ENCODE measurements at places on chromosomes 13 and 19.

GRCh38 chr13:19959141-19959830 lies 759 bp downstream of the ZMYM2 start:
- DNase-seq, result peak; percentile 71

DNA sequence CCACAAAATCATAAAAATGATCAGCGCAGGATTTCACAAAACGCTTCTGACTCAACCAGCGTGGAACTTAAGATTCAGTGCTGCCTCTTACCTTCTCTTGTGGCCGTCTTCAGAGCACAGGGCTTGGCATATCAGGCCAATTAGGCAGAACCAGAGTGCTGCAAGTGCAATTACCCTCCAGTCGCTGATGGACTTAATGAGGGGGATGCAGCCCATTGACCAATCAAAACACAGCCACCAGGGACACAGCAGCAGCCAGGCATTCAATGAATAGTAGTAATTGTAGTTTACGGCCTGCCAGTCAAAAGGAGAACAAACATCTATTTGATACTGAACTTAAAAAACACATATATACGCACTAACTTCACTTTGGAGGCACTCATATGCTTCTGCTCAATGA lies 38.2 kb downstream of the TMTC4 start:
- DNase-seq, result no peak

DNA sequence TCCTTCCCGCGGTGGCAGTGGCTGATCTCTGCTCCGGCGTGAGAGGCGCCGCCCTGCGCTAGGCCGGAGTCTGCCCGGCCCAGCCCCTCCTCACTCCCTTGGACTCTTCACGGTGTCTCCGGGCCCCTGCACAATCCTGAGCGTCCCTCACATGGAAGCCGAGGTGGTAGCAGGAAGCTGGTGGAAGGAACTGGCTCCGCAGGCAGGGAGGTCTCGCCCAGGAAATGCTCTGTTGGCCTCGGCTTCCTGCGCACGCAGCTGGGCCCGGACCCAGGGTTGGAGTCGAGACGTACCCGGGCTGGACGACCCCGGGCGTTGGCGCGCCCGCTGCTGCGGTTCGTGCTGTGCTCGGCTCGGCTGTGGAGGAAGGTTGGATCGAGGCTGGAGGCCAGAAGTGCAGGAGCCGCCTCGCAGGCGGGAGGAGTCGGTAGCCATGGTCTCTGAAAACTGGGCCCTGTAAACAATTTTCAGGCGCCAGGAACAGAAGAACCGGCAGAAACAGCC lies 46.3 kb downstream of the ZNF724 start:
- DNase-seq, result no peak

GRCh38 chr13:24340608-24340955 lies 31.2 kb downstream of the C1QTNF9 start:
- DNase-seq, result no peak

GRCh38 chr13:113464476-113464875 lies 11.2 kb upstream of the ADPRHL1 start:
- DNase-seq, result no peak

DNA sequence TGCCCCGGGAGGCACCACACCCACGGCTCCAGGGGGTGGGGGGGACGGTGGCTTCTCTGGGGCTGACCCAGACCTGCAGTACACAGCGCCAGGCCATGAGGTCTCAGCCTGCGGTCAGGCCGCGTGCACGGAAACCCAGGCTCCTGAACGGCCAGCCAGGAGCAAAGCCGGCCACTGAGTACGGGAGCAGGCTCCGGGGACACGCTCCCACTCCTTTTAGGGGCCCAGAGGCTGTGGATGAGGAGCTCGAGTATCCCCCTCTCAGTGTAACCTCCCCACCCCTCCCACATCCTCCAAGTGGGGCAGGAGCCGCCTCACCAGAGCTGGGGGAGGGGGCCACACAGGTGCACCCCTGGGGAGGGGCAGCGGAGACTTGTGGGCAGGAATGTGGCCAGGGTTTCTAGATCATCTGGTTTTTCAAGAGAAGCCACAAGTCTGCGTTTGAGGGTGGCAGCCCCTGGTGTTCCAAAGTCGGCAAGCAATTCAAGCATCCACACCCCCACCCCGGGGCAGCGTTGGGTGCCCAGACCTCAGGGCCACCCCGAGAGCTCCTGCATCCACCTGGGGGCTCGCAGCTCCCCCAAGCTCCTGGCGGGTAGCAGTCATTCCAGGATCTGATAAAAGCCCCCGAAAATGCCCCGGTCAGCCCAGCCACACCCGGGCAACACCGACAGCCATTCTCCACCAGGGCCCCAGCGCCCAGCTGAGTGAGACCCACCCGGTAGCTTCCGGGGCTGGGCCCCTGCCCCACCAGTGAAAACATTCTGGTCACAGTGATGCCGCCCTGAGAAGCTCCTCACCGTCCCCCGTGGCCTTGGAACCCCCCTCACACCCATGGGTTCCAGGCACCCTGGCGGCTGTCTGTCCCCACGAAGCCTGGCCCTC lies 6.1 kb downstream of the SBNO2 start:
- no peak for DNase-seq

GRCh38 chr13:45339867-45340266 lies 1.1 kb downstream of the TPT1 start:
- no peak for DNase-seq

DNA sequence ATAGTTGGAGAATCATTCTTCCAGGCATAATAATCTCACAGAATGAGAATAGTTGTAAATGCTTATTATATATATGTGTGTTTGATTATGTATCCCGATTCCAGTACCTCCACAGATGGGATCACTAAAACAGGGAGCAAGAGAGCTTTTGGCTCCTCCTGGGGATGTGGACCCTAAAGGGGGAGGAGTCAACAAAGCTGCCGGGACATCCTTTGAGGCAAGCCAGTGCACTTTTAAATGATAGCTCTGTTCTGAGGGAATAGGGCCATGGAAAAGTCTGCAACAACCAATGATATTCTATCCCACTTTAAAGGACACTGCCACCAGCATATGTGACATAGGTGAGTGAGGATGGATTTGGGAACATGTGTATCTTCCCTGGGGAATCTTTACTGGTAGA lies 40.8 kb downstream of the SLITRK5 start:
- no peak for DNase-seq

- DNase-seq, result no peak
Observed at GRCh38 chr13:112348642-112349345, 27.4 kb upstream of the SPACA7 start.

DNA sequence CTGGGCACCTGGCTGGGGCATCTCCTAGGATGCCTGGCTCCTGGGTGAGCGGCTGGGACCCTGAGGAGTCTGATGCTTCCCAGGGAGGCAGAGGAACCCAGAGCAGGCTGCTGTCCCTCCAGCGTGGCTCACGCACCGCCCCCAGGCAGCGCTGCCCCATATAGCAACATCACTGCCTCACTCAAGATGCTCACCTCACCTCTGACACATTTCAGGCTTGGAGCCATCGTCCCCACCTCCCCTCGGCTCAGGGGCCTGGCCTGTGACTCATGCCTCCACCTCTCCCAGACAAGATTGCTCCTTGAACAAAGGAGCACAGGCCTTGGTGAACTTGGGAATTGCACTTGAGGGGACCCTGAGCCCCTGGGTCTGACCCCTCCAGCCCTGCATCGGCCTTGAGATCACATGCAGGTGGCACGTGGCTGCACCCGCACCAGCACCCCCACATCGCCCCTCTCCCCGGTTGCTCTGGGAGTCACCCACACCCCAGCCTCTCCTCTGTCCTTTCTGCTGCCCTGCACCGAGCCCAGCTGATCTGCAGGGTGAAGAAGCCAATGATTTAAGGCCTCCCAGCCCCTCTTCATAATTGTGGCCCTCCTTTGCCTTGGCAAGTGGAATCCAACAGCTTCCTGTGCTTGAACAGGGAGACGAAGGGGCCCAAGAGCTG lies 11.2 kb downstream of the CEBPA start:
- no peak for DNase-seq

DNA sequence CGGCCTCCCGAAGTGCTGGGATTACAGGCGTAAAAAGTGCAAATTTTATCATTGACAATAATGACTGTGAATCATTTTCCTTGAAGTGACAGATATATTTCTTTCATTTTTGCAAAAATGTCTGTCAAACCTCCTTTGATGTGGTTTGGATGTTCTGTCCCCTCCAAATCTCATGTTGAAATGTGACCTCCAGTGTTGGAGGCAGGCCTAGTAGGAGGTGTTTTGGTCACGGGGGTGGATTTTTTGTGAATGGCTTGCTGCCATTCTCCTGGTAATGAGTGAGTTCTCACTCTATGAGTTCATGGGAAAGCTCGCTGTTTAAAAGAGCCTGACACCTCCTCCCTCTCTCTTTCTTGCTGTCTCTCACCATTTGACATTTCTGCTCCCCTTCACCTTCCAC lies 5.5 kb upstream of the SLC1A6 start:
- no peak for DNase-seq

DNA sequence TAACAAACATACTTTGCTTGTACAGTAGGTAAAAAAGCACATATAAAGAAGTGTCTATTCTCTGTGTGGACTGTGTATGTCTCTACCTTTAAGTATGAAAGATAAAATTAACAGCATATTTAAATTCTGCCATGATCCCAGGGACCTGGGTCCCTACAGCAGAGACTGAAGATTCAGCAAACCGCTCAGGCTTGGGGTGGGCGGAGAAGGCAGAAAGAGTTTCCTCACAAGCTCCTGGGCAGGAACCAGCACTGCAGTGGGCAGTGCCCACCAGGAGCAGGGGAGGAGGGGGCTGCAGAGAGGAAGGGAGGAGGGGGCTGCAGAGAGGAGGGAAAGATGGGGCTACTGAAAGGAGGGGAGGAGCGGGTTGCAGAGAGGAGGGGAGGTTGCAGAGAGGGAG lies 44.6 kb upstream of the GRTP1 start:
- DNase-seq, result no peak

GRCh38 chr19:38650911-38651584 lies 3.6 kb downstream of the ACTN4 start:
- peak; percentile 64 for DNase-seq

DNA sequence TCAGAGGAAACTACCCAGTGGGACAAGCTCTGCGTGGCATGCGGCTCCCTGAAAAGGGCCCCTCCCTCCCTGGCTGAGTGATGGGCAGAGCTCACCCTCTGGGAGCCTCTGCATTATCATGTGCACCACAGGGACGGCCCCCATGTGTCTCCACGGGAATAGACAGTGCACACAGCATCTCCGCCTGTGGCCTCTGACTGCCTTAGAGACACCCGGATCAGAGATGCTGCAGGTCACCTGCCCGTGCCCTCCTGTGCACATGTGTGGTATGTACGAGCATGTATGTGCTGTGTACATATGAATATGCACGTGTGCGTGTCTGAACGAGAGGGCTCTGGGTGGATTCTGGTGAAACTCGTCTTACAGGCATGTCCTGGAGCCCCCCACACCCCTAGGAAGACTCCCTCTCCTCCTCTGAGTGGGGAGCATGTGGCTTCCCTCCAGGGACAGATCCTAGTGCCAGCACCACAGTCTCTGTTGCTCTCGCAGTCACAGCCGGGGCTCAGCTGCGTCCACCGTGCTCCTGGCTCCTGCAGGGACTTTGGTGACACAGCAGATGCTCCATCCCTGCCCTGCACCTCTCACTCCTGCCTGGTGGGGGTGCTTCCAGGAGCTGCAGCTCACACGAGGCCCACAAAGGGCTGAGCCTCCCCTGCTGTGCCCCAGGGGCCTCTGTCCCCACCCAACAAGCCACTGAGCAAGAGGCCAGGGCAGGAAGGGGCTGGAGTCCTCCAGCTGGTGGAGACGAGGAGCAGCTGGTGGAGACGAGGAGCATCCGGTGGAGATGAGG lies 19.6 kb downstream of the C13orf46 start:
- no peak for DNase-seq

- DNase-seq, result no peak
Observed at GRCh38 chr13:46953941-46954340, 57.1 kb upstream of the HTR2A start.

DNA sequence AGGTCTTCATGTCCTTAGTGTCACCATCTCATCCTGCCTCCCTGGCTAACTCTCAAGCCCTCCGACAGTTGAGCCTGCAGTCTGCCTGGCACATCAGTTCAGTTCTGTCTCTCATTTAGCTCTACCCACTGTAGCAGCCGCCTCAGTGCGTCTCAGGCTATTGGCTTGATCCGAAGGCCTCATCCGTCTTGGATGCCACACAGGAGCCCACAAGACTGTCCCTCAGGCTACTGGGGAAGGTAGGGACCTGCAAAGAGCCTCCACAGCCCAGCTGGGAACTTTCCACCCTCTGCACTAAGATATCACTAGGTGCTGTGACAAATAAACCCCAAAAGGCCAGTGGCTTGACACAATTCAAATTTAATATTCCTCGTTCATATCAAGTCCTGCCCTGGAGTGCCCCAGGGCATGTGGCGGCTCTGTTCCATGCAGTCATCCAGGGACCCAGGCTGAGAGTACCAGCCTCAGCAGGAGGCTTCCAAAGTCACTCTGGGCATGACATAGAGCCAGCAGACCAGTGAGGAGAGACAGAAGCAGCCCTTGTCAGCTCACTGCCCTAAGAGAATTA lies 5.7 kb downstream of the VSTM2B start:
- DNase-seq, result no peak

DNA sequence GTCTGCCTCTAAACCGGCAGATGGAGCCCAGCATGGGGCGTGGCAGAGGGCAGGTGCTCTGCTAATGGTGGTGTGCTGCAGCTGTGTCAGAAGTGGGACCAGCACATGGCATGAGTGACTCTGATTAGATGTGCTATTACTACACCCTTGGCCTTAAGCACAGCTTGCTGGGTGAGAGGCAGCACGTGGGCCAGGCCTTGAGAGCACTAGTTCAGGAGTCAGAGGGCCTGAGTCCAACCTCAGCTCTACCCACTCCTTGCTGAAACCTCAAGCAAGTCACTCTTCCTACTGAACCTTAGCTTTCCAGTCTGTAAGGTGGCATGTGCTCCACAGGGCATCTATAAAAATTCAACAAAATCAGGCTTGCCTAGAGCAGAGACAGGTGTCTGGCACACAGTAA lies 22.7 kb downstream of the AKT2 start:
- no peak for DNase-seq

DNA sequence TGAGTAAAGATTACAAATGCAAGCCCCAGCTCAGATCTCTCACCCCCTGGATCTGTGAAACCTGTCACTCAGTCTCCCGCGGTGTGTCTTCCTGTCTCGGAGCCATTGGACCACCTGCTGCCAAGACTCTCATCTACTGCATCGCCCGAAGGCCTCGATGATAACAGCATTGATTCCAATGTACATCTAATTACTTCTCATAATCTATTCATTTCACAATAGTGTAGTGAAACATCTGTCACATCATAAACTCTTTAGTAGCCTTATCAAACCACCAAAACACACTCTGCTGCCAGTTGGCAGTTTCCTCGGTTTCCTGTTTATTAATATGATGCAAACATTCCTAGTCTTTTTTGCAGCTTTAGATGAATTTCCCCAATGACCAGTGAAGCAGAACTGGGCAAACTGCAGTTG lies 220.3 kb downstream of the POU4F1 start:
- no peak for DNase-seq

GRCh38 chr19:38617764-38618589 lies at the start of gene MAP4K1:
Gene MAP4K1, minus strand, starts transcription at chr19:38617953. Its CDS starts 58 bp downstream, at chr19:38617895.
- no peak for DNase-seq

GRCh38 chr19:11598103-11598483 lies 810 bp downstream of the ZNF627 start:
- DNase-seq, result no peak

DNA sequence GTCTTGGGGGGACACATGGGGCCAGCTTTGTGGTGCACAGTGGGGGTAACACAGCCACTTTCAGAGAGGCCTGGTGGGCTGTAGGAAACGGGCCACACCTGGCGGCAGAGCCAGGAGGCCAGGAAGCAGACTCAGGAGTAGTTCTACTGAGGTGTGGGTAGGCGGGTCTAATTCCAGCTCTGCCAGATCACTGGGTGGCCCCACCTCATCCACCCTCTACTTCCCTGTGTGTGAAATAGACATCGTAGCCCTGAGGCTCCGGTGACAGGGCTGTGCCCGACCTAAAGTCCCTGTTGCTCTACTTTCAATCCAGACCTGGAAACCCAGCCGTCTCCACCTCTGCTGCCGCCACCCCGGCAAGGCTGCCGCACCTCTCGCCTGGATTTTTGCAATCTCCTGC lies 4.0 kb downstream of the NKPD1 start:
- DNase-seq, result no peak

Measured in dermis blood vessel endothelial cell (primary cell).